ENCODE measurements at places on chromosomes 6 and 20.

GRCh38 chr6:34047913-34048867 lies 97.7 kb downstream of the GRM4 start:
- DNase-seq: no peak

GRCh38 chr6:129195643-129196042 lies 312.7 kb downstream of the LAMA2 start:
- no peak for DNase-seq

GRCh38 chr6:5314191-5314865 lies 53.0 kb downstream of the FARS2 start:
- DNase-seq: no peak

DNA sequence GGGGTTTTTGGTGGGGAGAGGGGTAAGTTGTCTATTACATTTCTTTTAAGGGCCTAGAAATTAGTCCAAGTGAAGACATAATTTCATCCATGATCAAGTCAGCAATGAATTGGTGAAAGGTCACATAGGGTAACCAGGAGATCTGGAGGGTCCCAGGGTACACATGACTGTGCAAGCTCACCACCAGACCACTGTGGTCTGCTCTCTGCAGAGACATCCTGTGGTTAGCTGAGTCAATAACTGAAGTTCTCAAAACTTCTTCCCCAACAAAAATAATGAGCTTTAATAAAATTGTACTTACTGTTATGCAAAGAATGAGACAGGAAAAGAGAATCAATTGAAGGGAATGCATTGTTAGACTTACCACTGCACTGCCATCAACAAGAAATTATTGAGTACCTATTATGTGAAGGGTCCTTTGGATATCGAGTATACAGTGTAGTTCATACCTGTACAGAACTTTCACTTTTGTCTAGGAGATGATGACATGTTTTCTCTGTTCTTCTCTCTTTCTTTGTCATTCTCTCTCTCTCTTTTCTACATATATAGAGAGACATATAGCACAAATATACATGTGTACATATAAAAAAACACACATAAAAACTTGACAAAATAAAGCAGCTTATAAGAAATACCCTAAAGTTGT lies 209.8 kb downstream of the GJA1 start:
- DNase-seq: no peak

GRCh38 chr6:69668916-69669315 lies 127.9 kb downstream of the LMBRD1 start:
- DNase-seq: no peak

DNA sequence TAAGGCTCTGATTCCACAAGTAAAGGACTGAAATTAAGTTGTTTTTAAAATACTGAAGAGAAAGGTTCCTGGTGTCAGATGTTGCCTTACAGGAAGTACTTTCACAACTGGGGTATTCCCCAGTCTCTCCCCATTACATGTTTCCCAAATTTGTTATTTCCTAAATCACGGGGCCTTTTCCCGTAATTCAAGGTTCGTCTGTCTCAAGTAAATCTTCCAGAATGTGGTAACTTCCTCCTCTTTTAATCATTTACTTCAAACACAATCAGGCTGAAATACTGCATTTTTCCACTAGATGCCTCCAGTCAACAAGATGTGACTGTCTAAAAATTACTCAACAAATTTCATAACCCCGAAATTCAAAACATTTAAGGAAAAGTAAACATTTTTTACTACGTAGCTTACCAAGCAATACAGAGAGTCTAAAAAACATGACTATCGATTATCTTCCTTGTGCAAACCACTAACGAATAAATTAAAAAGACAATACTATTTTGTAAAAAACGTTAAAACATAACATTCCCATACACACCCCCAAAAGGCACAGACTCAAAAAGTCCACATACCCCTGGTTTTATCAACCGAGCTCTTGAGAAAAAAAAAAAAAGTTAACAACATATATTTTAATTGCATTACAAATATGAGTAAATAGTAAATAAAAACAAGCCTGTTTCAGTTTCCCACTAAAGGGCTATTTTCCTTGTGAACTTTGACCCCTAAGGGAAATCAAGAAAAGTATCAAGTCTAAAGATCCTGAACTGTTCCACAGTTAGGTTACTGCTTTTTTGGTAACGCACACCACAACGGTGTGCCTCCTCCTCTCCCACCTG lies 1.7 kb downstream of the SOD2 start:
- DNase-seq: no peak

DNA sequence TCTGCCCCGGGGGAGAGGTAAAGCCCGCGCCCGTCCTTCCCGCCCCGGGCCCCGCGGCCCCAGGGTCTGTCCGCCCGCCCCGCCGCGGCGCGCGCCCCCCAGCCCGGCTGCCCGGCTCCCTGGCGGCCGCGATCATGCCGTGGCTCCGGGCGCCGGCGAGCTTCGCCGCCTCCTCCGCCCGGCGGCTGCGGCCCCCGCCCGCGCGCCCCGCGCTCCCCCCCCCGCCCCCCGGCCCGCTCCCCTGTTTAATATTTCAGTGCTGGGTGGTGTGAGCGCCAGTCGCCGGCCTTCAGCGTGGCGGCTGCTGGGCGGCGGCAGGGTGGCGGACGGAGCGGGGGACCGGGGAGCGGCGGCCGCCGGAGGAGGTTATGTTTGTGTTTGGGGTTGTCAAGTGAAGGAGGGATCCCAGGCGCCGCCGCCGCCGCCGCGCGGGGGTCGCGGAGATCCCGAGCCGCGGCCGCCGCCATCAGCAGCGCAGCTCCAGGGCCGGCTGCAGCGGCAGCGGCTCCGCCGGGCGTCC lies at the start of gene HIVEP1:
Gene HIVEP1, plus strand, starts transcription at position 275 of the 520 bp plus-strand sequence. CDS start 3,317 bp downstream, outside the sequence.
- peak; percentile 76 for DNase-seq

- DNase-seq: no peak
Observed at GRCh38 chr6:87250019-87250418, 72.4 kb upstream of the SMIM8 start.

DNA sequence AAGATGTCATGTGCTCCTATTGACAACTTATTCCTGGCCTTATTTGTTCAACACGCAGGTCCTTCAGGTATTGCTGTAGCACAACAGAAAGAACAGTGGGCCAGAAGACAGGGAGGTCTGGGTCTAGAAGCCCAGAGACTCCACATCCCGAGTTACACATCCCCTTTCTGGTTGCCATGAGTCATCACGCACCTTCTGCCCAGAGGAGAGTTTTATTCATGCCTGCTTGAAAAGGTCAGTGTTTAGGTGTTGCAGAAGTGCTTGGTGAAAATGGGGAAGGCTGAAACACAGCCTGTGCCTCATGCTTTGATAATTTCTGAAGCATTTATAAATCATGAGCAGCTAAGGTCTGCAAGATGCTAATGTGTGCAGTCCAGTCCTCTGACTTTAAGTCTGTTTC lies 256.4 kb downstream of the GMPR start:
- DNase-seq: no peak

DNA sequence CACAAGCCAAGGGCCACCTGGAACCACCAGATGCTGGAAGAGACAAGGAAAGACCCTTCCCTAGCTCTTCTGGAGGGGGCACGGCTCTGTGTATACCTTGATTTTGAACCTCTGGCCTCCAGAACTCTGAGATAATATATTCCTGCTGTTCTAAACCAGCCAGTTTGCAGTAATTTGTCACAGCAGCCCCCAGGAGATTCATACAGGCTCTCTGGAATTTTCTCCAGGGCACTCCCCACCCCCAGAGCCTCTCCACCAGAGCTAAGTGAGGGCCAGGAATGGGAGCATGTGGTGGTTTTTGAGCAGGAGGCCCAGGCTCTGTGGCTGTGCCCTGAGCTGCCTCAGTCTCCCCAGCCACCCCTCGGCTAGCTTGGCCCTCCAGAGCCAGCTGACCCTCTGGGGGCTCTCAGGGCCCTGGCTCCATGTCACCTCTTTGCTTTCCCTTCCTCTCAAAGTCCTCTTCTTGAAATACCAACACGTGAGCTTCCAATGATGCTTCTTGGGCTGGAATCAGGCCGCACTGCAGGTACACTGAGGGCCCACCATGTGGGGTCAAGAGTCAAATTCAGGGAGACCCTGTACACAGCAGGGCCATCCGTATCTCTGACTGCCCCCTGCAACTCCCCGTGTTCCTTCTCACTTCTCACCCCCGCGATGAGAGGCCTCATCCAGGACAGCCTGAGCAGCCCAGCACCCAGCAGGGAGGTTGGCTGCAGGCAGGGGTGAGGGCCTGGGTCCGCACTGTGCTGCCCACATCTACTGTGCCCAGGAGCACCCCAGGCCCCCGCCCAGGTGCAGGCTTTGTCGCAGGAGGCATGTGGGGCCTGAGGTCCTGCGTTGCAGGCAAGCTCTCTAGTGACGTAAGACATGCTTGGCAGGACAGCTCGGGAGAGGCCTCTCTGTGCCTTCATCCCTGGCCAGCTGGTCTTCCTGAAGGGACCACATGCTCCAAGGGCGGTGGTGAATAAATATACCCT lies 155.5 kb downstream of the ANKRD60 start:
- DNase-seq: no peak

DNA sequence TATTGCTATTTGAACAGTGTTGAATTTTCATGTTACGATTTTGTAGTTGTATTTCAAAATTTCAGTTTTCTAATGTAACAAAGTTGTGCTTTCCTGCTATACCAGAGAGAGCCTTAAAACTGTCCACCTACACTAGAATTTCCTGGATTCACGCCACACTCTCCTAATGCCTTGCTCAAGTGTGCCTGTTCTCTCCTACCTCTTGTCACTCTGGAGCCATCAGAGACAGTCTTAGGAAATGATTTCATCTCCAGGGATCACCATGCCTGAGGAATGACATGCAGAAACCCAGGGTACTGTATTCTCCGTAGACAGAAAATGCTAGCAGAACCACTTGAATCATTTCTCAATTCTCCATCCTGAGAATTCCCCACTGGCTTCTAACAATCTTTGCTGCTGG lies 667.6 kb downstream of the KIF16B start:
- no peak for DNase-seq

DNA sequence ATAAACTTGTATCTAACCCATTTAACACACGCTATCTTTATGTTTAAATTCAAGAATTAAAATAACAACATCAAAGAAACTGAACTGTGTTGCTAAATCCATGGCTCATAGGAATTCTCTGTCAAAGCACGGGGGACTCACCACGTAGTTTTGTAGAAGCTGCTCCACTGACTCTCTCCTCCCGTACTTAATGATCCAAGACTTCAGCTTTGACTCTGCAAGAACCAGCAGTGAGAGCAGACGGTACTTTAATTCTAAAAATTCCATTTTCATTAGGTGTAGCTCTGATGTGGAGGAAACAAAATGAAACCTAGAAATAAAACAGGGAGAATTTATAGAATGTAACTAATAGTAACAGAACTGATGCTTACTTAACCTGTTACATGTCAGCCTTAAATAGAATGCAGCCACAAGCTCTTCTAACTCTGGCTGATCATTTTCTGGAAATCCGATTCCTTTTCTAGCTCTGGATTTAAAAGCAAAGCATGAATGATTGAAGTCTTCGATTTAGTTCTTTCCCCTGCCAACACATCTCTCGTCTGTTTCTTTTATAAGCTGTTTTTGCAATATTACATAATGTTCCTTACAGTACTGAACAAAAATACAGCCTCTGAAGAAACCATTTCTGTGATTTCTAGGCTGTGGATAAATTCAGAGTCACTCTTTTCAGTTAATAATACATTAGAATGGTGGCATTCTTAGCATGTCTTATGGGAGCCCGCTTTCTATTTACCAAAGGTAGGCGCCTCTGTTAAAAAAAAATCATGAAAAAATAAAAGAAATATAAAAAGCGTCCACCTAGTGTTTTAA lies 165.5 kb downstream of the SYNE1 start:
- DNase-seq: no peak

- peak; percentile 26 for DNase-seq
Observed at GRCh38 chr6:18121580-18122127, 823 bp downstream of the NHLRC1 start.

GRCh38 chr20:62210496-62210855 lies 9.6 kb downstream of the HRH3 start:
- DNase-seq: peak; percentile 35

DNA sequence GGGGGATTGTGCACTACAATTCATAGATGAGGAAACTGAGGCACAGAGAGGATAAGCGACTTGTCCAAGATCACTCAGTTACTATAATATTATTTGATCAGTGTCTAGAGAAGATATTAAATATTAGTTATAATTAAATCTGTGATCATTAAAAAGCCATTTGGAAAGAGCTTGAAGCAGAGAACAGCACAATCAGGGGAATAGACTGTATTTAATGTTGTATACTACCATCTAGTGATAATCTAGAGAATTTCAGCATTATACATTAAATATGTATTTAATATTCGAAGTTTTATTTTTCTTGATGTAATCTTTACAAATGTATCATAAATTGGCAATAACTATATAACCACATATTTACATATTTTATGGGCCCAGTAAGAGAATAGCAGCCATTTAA lies 20.1 kb upstream of the MTCL3 start:
- no peak for DNase-seq

DNA sequence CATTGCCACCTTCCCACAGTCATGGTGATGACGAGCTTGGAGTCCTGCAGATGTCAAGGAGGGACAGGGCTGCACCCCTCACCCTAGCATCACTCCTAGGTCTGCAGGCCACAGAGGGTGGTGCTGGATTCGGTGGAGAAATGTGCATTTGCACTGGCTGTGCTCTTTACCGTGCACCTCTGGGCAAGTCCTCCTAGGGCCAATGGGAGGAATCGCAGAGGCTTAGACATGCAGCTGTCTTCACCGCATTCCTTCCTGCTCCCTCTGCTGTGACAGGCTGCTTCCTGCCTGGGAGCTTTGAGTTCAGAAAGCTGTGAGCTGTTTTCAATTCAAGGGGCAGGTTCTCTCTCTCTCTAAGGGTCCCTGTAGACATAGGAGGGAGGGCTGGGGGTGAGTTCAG lies 85.1 kb downstream of the EDN3 start:
- DNase-seq: no peak

DNA sequence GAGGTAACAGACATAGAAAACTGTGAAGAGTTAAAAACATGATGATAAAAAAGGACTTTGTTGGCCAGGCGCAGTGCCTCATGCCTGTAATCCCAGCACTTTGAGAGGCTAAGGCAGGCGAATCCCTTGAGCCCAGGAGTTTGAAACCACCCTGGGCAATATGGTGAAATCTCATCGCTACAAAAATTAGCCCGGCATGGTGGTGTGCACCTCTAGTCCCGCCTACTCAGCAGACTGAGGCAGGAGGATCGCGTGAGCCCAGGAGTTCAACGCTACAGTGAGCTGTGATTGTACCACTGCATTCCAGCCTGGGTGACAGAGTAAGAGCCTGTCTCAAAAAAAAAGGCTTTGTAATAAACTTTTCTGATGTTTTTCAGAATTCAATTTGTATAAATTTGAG lies 60.1 kb downstream of the GFOD1 start:
- no peak for DNase-seq

- no peak for DNase-seq
Observed at GRCh38 chr6:2108700-2109306, 136.6 kb downstream of the GMDS start.

DNA sequence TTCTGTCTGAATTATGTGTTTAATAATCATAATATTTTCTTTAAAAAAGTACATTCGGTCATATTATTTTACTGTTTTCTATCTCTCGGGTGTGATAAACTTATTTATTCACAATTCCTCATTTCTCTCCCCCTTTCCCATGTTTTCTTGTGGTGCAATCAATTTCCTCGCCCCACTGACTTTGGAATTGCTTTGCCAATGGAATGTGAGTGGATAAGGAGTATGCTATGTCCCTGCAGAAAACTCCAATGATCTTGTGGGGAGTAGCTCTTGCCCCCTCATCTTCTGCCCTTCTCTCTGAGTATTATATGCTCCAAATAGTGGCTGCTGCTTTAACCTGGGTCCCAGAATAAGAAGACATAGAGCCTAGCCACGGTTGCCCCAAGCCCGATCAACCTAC lies 64.1 kb downstream of the HMGN3 start:
- no peak for DNase-seq

GRCh38 chr6:96659084-96659845 lies 96.3 kb downstream of the FHL5 start:
- no peak for DNase-seq

GRCh38 chr6:127458222-127458621 lies 967 bp downstream of the KIAA0408 start:
- no peak for DNase-seq

GRCh38 chr6:121847806-121848522 lies 412.5 kb downstream of the GJA1 start:
- no peak for DNase-seq
